Psoas muscle (tissue), 8 donors: ENCODE measurements at places on chromosomes 12 and 14. TPM values are rescaled to one million over a fixed set of nuclear protein-coding genes. Genes with fewer than 3 reads are reported as not detected.

- DNase-seq, result no peak
Observed at GRCh38 chr12:112130441-112130998, 5.2 kb downstream of the TRAFD1 start.

DNA sequence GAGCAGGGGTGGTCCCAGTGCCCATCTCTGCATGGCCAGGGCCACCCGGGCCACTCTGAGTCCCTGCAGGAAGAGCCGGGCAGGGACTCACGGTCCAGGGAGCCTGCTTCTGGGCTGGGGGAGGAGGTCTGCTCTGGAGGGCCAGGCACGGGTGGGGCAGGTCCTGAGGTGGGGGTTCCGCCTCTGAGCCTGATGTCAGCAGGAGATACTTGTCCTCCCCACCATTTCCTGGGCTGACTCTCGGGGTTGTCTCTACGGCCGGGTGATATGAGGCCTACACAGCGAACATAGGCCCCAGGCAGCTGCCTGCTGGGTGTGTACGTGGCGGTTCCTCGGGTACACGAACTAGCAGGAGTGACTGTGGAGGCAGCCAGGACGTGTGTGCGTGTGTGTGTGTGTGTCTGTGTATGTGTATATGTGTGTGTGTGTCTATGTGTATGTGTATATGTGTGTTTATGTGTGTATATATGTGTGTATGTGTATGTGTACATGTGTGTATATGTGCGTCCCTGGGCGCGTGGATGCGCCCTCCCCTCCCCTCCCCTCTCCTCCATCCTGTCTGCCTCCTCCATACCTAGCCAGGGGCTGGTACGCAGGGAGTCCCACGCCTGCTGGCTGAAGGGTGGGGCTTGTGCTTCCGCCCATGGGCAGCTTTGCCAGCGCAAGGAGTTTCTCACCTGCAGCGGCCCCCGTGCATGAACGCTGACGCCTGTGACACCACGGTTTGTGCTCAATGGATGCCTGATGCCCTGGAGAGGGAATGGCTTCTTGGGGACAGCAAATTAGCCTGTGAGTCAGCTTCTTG lies 30.4 kb upstream of the TRAF3 start:
- DNase-seq, result no peak

DNA sequence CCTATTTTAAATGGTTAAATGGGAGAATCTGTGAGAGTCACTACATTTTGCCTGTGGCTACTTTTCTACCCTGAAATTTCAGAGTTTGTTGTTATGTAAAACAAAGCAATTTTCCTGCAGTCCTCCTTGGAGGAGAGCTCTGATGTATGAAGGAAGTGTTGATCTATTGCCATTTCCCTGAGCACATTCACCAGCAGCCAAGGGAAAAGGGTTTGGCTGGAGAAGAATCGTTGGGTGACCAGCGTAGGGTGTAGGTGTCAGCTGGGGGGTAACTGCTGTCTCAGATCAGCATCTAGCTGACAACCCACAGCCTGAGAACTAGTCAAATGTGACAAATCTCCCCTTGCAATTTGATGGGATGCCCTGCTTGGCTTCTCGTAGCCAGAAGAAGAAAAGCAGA lies 230.5 kb downstream of the PDZRN4 start:
- DNase-seq, result no peak

Gene SLC8A3
- 31.8 TPM for total RNA-seq

Gene RNFT2
- total RNA-seq, result 0.50 TPM

Gene CCDC38
- not detected for total RNA-seq

GRCh38 chr12:63305901-63306875 lies 155.2 kb upstream of the AVPR1A start:
- DNase-seq, result no peak

Gene SRRM4
- 0.19 TPM for total RNA-seq

Gene ERGIC2
- 73.7 TPM for total RNA-seq

Gene DPY19L2
- total RNA-seq, result 0.52 TPM

DNA sequence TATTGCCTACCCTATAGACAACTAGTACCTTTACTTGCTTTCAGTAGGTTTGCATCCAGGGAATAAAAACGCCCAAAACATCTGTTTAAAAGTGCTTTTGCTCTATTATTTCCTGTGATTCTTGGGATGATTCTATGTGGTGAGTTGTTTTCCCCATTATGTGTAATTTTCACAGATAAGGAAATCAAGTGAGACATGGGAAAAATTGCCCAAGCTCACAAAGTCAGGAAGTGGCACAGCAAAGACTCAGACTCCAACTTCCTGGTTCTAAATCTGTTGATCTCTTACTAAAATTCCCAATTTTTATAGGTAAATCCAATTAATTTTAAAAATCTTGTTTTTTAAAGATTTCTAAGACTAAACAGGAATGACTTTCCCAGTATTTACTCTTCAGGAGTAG lies 39.0 kb downstream of the NID2 start:
- no peak for DNase-seq

DNA sequence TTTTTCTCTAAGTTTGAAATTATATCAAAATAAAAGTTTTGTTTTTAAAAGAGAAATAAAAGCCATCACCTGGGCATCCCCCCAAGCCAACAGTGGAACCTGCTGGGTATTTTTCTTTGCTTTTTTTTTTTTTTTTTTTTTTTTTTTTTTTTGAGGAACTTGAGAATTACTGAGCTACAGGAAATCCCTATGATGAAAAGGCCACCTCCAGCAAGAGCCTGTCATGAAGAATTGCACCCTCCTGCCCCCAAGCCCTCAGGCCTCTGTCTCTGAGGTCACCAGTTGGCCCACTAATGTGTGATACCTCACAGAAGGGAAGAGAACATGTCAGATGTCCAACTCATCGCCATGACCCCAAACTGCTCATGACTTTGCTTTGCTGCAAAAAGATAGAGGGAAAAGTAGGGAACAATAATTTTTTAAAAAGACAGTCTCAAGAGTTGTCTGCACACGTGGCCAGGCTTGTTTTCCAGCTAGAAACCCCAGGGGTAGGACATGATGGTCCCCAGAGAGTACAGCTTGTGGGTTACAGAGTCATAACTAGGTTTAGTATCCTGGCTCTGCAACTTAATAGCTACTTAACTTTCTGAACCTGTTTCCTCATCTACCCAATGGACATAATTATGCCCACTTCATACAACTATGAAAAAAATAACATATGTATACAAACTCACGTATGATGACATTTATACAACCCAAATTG lies 124.3 kb upstream of the EGLN3 start:
- DNase-seq, result no peak

- peak; percentile 41 for DNase-seq
Observed at GRCh38 chr12:104823985-104824461, 134.1 kb downstream of the SLC41A2 start.

Gene RIMBP2
- total RNA-seq, result 0.41 TPM

DNA sequence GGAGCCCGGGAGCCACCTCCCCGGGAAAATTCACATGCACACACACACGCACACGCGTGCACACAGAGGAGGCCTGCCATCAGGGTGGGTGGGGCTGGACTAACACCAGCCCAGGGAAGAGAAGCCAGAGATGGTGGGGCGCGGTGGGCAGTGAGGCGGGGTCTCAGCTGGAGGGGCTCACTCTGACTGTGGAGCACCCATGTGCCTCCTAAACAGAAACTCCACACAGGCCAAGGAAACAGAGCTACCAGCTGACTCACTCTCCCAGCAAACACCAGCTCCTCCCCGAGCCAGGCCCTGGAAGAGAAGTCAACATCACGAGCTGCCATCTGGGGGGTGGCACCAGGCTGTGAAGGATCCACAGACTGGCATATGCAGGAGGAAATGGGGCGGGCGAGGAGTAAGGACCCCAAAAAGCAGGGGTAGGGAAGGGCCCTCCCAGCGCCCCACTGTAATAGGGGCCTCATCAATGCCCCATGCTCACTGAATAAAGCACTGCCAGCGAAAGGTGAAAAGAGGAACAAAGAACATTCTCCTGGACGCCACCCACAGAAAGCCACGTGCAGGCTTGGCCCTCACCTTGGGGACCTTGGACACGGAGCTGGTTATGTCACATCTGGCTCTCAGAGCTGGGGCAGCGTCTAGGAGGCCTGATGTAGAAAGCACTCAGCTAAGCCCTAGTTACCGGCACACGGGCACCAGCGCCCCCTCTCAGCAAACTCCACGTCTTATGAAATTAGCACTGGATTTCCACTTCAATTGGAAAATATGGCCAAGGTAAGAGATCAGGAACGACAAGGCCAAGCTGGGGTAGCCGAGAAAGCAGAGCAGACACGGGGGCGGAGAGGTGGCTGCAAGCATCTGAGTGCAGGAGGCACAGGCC lies 8.4 kb upstream of the INF2 start:
- DNase-seq, result peak; percentile 55

Gene IL22
- total RNA-seq, result not detected

Gene POLE2
- 1.0 TPM for total RNA-seq

DNA sequence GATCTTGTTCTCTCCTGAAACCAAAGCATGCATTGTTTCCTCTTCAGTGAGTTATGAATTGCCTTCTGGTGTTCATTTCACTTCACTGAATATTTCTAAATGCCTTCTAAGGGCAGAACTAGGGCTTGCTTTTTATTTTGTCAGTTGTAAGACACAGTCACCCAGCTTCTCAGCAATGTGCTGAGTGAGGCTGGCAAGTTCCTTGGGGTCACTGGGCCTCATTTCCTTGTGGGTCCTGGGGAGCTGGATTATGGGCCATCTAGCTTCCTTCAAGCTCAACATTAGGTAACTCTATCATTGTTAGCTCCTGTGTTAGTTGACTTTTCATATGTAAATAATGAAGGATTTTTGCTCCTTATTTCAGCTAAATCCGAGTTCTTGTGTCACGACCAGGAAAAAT lies 13.8 kb downstream of the ASCL4 start:
- DNase-seq, result no peak
